Right atrium auricular region (tissue), 2 donors: ENCODE measurements at places on chromosomes 4 and X. TPM values are rescaled to one million over a fixed set of nuclear protein-coding genes. Genes with fewer than 3 reads are reported as not detected.
A peak's percentile ranks its signal among the peaks of the same experiment; 100 is the strongest.

Gene CDX4
- total RNA-seq: not detected

Gene TLR10
- total RNA-seq: not detected

Gene PDHA1
- total RNA-seq: 149 TPM

Gene MAMLD1
- 0.56 TPM for total RNA-seq

Gene CT45A5
- not detected for total RNA-seq

Gene UGT8
- 0.11 TPM for total RNA-seq

Gene OTC
- total RNA-seq: not detected

Gene NPY1R
- total RNA-seq: 4.0 TPM

Gene HELT
- total RNA-seq: not detected

Gene S100P
- 0.35 TPM for total RNA-seq

GRCh38 chrX:16114611-16115010, 8.8 kb upstream of the GRPR start:
- DNase-seq: no peak

- DNase-seq: no peak
Observed at GRCh38 chr4:152039691-152040090, 278.9 kb upstream of the GATB start.

GRCh38 chr4:117357437-117357836, 272.1 kb upstream of the TRAM1L1 start:
- no peak for DNase-seq

DNA sequence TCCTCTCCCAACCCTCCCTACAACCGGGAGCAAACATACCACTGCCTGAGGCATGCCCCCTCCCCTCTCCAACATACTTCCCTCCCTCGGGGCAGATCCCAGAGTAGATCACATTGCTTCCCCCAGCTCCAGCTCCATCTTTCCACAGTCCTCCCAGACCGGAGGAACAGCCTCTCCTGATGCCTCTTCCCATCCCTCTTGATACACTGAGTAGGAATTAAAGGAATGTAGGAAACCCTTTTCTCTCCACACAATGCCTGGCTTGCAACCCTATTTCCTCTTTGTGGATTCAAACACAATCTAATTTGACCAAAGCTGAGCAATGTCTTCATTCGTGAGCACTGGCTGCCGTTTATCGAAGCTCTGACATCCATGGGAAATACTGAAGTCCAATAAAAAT, 339.8 kb downstream of the BCOR start:
- DNase-seq: no peak

GRCh38 chr4:109574931-109575804, 15.1 kb downstream of the MCUB start:
- DNase-seq: no peak

- no peak for DNase-seq
Observed at GRCh38 chr4:5222951-5223350, 171.7 kb downstream of the STK32B start.

DNA sequence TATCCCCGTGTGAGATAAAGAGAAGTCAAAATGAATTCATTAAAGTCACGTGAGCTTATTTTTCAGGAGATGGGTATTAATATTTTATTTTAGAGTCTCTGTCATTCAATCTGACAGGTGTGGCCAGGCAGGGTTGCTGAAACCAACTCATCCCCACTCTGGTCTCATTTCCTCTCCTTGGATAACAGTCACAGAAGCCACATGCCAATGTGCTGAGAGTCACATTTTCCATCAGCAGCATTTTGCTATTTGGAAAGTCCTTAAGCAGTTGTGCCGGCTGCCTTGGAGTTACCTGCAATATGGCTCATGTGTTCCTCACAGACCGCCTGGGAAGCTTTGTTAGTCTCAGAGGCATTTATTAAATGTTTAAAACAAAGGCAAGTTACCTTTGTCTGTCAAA, 302.3 kb downstream of the DCHS2 start:
- DNase-seq: no peak

DNA sequence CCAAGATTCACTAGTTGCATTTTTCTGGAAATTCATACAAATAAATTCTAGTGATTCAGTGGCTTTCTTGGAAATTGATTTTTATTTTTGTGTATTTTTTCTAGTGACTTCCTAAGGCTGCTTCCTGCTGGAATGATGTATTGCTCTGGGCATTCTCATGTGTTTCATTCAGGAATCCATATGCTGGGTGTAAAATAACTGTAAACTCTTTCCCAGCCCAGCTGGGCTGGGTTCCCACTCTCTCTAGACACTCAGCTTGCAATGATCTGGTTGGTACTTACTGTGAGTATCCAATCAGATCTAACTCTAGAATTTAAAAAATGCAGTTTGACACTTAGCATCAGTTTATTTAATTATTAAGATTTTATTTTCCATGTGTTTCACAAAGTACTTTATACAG, 882.2 kb downstream of the STIM2 start:
- no peak for DNase-seq

GRCh38 chrX:136220951-136221350, 30.2 kb downstream of the MAP7D3 start:
- DNase-seq: no peak

DNA sequence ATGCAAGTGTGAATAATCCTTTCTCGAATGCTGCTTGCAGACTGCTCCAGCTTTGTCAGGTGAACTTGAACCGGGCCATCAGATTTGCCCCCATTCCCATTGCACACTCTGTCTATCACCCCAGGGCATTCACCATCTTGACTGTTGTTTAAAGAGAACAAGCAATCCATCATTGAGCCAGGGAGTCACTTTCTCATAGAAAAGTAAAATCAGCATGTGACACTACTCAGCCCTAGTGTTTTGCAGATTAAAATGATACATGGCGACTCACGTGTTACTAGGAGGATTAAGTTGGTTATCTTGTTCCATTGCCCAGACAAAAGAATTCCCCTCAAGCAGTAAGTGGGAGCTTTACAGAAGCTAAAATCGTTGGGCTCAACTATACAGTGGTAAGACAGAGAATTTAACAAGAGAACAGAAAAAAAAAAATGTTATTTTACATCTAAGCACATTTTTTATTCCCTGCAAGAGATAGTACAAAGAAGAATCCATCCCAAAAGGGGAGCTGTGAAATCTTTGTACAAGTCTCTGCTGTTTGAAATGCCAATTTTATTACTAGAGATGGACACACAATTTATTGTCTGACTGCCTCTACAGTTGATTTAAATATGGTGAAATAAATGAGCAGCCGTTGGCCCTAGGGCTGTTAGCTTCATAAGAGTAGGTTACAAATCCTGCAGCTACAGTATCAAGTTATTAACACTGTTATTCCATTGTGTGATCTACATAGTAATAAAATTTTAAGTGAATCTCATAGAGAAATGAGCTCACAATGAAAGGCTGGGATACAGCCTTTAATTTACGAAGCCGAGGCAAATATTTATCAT, 67.5 kb downstream of the NEUROG2 start:
- no peak for DNase-seq

GRCh38 chr4:127045861-127046260, 586.9 kb upstream of the INTU start:
- no peak for DNase-seq

GRCh38 chr4:145890689-145891088, 47.9 kb downstream of the ZNF827 start:
- no peak for DNase-seq

GRCh38 chr4:147610686-147611085, 6.5 kb upstream of the TMEM184C start:
- DNase-seq: no peak

DNA sequence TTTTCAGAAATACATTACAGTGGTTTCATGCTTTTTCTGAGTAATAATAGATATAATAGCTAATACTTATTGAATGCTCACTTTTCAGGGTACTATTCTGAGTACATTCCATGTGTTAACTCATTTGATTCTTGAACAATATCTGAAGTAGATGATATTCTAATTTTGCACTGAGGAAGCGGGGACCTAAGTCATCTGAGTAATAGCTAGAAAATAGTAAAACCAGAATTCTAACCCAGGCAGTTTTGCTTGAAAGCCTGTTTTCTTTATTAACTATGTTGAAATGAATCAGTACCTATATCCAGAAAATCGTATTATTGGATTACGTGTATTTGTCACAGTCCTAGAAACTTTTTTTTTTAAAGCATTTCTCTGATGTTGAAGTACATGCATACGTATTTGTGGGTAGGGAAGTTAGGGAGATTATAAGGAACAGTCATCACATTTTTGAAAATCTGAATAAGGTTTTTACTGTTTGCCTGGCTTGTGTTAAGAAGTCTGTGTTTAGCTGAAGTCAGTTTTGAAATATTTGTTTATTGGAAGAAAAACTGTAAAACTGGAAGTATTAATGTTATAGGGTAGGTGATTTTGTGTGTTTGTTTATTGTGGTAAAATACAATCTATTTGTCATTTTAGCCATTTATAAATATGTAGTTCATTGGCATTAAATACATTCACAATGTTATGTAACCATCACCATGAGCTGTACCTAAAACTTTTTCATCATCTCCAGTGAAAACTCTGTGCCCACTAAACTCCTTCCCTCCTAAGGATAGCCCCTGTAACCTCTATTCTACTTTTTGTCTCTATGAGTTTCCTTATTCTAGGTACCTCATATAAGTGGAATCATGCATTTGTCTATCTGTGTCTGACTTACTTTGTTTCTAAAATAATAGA, 55.3 kb downstream of the FIP1L1 start:
- no peak for DNase-seq

DNA sequence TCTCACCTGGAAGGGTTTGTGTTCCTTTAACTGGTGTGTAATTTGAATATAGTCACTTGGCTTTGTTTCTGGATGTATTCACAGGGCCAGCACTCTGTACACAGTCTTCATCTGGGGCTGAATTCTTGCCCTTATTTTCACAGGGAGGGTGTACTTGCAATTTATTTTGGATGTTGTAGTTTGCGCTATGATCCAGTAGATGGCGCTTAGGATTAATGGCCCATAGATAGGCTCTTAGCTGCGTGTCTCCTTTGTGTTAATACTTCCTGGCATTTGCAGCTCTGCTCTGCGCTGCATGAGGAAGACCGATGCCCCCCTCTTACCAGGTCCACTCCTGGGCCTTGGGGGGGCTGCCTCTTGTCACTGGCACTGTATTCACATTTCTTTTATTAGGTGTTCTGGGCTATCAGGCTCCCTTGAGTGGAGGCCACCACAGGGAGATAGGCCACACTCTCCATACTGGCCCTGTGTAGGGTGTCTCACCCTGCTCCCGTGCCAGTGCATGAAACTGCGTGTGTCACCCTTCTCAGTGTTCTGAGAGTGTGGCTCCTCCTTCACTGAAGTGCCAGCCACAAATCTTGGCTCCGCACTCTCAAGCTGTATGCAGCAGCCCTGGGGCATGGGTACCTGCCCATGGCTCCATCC, 562.2 kb downstream of the ZIC3 start:
- no peak for DNase-seq

DNA sequence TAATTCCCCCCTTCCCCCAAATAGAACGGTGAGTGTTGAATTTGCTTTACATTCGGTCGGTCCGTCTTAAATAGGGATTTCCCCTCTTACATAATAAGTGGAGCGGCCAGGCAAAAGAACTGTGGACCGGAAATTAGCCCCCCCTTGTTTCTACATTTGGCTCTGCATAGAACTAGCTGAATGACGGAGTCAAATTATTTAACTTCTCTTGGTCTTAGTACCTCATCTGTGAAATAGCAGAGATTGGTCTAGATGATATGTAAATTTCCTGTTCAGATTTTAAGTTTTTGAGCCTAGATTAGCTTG, 1.3 kb downstream of the SPATA18 start:
- DNase-seq: peak; percentile 59

- DNase-seq: no peak
Observed at GRCh38 chr4:185878633-185879032, 66.6 kb upstream of the SORBS2 start.

- DNase-seq: no peak
Observed at GRCh38 chrX:153435845-153436244, 10.0 kb downstream of the TREX2 start.

GRCh38 chr4:61984260-61984909, 784.3 kb downstream of the ADGRL3 start:
- no peak for DNase-seq

DNA sequence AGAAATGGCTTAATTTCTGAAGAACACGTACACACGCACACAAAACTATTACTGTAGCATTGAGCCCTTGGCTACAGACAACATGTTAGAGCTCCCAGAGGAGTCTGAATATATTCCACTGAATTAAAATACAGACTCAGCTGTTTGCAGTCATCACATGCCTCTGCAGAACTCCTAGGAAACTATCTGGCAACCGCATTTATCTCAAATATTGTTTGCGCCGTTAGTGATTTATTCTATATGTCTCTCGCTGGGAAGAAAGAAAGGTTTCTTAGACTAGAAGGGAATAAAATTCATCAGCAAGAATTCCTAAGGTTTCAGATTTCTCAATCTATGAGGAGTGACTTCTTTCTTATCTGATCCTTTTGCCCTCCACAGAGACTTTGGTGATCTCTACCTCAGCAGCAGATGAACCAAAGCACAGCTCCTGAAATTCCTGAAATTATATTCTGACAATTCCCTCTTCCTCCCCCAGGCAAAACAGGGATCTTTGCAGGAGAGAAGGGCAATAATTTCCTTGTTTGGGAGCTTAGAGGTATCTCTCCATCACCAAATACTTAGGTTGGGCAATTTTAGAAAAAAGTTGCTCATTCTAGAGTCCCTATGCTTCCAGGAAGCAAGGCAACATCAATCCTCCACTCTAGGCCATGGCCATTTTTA, 199.2 kb downstream of the APBB2 start:
- no peak for DNase-seq

GRCh38 chrX:39133971-39134370, 332.7 kb downstream of the MID1IP1 start:
- DNase-seq: no peak

DNA sequence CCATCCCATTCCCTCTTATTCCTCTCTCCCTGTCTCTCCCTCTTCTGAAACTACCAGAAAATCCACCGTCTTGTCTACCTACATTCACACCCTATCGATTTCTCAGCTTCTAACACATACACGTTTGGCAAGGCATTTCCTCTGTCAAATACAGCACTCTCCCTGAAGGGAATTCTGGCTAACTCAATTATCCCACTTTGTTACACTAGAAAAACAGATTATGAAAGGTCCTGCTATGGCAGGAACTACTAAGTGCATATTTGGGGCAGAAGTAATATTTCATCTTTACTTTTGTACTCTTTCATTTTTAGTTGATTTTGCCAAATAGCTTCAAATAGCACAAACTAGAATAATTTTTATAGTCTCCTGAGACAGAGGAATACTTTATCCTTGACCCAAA, 46.6 kb upstream of the KLHL8 start:
- no peak for DNase-seq

- no peak for DNase-seq
Observed at GRCh38 chr4:8846046-8846720, 25.5 kb downstream of the HMX1 start.

DNA sequence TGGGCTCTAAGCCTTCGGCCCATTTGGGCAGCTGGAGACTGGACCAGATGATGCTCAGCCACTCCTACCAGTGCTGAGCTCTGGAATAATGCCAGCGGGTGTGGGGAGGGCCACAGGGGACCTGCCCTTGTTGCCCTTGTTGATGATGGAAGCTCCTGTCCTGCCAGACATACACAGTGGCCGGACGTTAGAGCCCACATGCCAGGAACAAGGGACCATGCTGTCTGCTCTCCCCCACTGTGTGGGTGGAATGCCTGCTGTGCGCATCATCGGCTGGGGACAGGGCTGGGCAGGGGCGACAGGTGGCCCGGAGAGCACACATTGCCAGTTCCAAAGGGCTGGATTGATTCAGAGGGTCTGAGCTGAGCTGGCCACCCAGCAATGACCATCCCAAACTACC, 2.0 kb downstream of the ABLIM2 start:
- DNase-seq: no peak

- no peak for DNase-seq
Observed at GRCh38 chrX:101450961-101451360, 34.3 kb upstream of the ARMCX4 start.

- DNase-seq: no peak
Observed at GRCh38 chr4:117987464-117987863, 46.8 kb upstream of the NDST3 start.

- no peak for DNase-seq
Observed at GRCh38 chr4:46844325-46844917, 64.6 kb downstream of the COX7B2 start.
